ENCODE measurements at places on chromosomes 4 and X.

DNA sequence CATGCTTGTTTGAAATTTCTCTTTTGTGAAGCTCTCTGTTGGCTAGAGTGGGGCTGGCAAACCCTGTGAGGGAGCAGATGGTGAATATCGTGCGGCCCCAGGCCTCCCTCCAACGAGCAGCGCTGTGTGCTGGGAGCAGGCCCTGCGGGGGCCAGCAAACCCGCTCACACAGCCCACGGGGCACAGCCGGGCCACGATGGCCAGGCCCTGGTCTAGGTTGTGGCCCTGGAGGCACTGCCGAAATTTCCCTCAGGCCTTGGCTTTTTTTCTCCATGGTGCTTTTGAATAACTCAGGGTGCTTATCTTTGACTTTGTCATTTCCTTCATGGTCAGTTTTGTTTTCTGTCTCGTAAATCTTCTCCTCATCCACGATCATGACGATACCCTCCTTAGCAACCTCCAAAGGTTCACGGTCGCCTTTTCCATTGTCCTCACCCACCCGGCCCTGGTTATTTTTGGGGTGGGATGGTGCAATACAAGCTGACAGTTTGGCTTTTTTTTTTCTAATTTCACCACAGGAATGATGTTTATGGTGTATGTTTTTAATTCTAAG, 20.7 kb downstream of the PCGF3 start:
- no peak for DNase-seq

DNA sequence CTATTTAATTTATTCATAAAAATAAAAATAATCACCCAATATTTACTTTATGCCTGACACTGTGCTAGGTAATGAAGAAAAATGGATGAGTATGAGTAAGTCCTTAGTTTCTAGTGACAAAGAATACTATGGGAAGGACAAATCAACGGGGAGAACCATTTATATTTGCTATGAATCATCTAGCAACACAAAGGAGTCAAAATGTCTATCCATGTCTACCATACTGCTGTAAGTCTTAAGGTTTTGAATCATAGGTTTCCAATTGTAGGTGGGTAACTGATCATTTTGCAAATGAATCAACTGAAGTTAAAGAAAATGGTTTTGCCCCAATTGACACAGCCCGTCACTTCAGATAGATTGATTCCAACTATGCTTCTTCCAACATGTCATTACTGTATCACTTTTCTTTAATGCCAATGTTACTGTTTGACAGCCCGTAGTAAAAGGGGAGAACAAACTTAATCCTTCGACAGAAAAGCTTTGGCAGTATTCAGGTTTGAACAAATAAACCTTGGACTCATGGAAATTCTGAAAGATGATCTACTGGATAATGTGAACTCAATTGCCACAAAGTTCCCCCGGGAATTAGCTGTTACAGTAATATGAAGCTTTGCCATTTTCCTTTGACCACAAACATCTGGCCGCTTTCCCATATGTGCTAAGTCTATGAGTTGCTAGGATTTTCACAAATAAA, 3.2 kb downstream of the TDO2 start:
- DNase-seq, result peak; percentile 99

GRCh38 chrX:10126044-10126443, 30.7 kb upstream of the CLCN4 start:
- no peak for DNase-seq

- DNase-seq, result no peak
Observed at GRCh38 chr4:130419211-130419975, 1323.4 kb downstream of the C4orf33 start.

- DNase-seq, result peak; percentile 94
Observed at GRCh38 chr4:20432088-20432487, 180.4 kb downstream of the SLIT2 start.
